ENCODE measurements at places on chromosomes 11 and 22.

GRCh38 chr22:17878941-17879340, 104.7 kb upstream of the BID start:
- no peak for DNase-seq

DNA sequence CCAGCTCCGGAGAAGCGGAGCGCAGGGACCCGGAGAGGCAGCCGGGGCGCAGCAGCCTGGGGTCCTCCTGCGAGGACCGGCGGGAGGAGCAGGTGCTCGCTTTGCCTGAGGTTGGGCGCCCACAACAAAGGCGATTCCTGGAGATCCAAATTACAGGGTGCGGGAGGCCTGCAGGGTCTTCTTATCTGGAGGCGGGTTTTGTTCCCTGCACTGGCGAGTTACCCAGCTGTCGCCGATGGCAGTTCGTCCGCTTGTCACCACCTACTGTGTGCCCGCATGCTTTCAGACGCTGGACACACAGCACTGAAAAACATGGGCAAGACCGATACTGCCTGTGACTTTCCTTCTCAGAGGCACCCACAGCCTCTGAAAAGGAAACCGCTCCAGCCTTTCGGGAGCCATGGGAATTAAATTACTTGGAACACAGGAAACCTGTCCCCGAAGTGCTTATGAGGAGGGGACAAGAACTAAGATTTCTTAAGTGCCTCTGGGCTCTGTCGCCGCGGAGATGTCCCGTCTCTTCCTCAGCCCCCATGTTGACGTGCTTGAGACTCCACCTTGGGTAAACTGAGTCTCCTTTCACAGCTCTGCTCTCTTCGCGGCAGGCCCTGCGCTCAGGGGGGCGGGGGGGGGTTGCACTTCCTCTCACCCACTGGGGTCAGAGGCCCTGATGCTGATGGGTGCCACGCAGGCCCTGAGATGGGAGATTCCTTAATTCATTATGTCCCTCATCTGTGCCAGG, 1.3 kb upstream of the ZFTA start:
- DNase-seq: no peak

DNA sequence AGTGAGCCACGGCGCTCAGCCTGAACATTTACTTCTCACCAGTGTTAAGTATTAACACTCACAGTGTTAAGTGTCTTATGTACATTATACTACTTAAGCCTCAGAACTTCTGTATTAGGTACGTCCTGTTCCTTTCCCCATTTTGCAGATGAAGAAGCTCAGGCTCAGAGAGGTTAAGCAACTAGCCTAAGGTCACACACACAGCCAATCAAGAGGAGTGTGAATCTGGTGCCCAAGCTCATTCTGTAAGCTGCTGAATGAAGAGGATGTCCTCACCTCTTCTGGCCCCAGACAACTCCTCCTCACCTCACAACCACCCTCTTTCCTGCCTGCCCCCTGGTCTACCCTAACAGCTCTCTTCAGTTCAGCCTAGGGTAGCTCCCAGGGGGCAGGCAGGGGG, 29.9 kb downstream of the CREB3L1 start:
- DNase-seq: no peak

- no peak for DNase-seq
These were observed 95.3 kb upstream of the TBCEL start for GRCh38 chr11:120928627-120929026.

- DNase-seq: no peak
These were observed 55.5 kb downstream of the FAM76B start for GRCh38 chr11:95734009-95734572.

Data from NAMALWA (cell line).